Ovary (tissue), 10 donors: ENCODE measurements at places on chromosomes 12 and 14. TPM values are rescaled to one million over a fixed set of nuclear protein-coding genes. Genes with fewer than 3 reads are reported as not detected.

Gene PPFIA2
- 6.3 TPM for total RNA-seq

Gene DACT1
- 22.7 TPM for total RNA-seq

- DNase-seq, result peak; percentile 87
Observed at GRCh38 chr12:52032446-52032803, 18.8 kb upstream of the NR4A1 start.

Gene KRT5
- total RNA-seq, result 16.1 TPM
